ENCODE measurements at places on chromosomes 5 and 9.

DNA sequence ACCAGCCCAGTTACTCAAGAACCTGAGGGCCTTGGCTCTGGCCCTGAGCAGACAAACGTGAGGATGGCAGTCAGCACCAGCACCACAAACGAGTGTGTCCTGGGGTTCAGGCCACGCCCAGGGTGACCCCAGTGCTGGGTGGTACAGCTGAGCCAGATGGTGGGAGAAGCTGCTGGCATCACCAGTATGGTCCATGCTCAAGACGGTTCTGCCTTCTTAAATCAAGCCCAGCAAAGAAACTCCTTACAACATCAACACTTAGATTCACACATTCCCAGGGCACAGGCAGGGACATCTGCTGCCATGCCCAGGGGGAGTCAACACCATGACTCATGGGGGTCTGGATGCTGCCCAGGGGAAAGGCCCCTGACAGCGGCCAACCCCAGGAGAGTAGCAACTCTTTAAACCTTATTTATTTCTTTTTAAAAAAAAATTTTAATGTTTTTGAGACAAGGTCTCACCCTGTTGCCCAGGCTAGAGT is 31.3 kb downstream of the IPPK start:
- no peak for DNase-seq

GRCh38 chr9:74887041-74887980 is at the start of gene TRPM6:
Gene TRPM6, minus strand, starts transcription at chr9:74887921. Its CDS starts 65 bp downstream, at chr9:74887856.
- DNase-seq = peak; percentile 85

- DNase-seq = no peak
Observed at GRCh38 chr9:34990908-34991606, 1.5 kb downstream of the DNAJB5 start.

GRCh38 chr5:133932441-133933168 is 35.8 kb downstream of the C5orf15 start:
- no peak for DNase-seq

- peak; percentile 9 for DNase-seq
Observed at GRCh38 chr5:126869005-126869451, 92.1 kb downstream of the LMNB1 start.

GRCh38 chr5:177393206-177393765 is 7.2 kb downstream of the PFN3 start:
- DNase-seq = no peak

- DNase-seq = no peak
Observed at GRCh38 chr5:173762930-173763329, 125.2 kb upstream of the CPEB4 start.
